CD4-positive, alpha-beta T cell treated with Interleukin-21 for 1 hour (primary cell): ENCODE measurements at places on chromosomes 12 and 14.

DNA sequence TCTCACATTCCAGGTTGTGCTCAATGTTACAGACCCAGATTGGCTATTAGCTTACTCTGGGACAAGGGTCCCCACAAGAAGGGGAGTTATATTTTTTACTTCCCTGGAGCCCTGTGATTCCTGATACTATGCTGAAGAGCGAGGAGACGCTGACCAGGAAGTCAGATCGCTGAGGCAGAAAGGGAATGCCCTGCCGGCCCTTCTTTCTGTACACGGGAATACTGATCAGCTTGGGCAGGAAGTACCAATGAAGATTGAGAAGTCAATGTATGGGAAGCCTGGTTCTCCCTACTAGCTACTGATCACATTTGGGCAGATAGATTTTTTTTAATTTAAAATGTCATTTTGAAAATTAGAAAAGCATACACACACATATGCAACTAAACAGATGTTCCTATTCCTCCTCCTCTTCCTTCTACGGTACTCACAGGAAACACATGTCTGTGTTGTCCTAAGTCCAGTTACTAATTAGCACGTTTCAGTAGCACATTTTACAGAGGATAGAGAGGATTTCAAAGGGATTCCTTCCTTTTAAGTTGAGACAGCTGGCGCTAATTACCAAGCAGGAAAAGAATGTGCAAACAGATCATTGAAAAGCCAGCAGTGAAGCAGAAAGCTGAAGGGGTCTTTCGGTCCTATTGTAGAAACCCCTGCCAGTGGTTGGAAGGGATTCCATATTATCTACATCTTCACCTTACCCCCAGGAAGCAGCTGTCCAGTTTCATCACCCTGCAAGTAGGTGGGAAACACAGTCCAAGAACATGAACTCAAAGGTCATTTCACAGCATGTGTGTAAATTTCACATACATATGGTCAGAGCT, 292.4 kb downstream of the DUSP6 start:
- DNase-seq, result no peak

- no peak for DNase-seq
Observed at GRCh38 chr14:104031384-104031783, 54.1 kb upstream of the ASPG start.

DNA sequence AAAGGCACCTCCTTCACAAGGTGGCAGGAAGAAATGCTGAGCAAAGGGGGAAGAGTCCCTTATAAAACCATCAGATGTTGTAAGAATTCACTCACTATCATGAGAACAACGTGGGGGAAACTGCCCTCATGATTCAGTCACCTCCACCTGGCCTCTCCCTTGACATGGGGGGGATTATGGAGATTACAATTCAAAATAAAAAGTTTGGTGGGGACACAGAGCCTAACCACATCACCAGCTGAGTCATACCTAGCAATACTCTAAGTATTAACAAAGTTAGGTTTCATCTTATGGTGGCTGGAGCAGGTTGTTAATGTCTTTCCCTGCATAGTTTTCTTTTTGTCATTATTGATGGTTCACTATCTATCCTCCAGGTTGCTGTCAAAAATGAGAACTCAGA, 113.2 kb upstream of the PPFIA2 start:
- no peak for DNase-seq

DNA sequence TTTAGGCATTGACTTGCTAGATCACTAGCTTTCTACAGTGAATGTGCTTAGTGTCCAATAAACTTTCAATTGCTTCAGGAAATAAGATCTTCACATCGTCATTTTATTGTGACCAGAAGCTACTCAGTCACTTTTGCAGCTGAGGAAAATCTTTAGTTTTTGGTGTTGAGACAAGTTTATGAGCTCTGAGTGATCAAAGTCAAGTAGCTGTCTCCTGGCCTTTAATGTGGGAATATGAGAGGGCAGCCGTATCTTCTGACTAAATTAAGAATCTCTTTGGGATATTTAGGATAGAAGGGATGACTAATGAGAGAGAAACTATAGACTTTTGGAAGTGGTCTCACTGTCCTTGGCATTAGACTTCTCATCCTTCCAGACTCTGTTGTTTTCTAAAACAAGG, 21.6 kb downstream of the MSRB3 start:
- no peak for DNase-seq

DNA sequence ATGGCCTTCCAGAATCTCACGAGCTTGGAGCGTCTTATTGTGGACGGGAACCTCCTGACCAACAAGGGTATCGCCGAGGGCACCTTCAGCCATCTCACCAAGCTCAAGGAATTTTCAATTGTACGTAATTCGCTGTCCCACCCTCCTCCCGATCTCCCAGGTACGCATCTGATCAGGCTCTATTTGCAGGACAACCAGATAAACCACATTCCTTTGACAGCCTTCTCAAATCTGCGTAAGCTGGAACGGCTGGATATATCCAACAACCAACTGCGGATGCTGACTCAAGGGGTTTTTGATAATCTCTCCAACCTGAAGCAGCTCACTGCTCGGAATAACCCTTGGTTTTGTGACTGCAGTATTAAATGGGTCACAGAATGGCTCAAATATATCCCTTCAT, 92.2 kb downstream of the FLRT2 start:
- no peak for DNase-seq

DNA sequence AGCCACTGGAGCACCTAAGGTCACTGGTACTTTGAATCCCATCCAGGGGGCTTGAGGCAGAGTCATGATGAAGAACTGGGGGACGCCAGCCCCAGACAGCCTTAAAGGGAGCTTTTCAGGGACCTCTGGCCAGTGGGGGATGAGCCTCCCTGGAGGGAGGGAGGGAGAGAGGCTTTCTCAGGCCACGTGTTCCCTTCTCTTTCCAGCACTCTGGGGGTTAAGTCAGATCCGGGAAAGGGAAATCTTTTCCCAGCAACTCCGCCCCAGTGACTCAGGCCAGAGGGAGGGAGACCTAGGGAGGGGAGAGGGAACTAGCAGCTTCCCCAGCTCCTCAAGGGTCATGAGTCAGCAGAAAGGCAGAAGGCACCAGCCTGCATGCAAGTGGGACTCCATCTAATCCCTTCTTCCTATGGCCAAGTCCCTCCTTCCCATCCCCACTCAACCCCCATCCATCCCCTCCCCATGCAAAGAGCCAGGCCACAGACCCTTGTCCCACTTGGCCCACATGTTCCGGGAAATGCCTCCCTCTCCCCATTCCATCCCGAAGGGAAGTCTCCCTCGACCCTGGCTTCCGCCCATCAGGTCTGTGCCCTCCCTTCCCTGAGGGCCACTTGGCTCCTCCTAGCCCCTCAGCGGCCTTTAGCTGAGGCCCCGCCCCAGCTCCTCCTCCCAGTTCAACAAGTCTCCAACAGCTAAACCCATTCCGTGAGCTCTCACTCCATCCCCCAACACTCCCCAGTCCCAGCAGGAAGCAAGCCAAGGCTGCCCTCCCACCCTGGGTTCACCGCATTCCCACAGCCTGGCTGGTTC, 5.6 kb downstream of the TNFRSF1A start:
- peak; percentile 54 for DNase-seq

DNA sequence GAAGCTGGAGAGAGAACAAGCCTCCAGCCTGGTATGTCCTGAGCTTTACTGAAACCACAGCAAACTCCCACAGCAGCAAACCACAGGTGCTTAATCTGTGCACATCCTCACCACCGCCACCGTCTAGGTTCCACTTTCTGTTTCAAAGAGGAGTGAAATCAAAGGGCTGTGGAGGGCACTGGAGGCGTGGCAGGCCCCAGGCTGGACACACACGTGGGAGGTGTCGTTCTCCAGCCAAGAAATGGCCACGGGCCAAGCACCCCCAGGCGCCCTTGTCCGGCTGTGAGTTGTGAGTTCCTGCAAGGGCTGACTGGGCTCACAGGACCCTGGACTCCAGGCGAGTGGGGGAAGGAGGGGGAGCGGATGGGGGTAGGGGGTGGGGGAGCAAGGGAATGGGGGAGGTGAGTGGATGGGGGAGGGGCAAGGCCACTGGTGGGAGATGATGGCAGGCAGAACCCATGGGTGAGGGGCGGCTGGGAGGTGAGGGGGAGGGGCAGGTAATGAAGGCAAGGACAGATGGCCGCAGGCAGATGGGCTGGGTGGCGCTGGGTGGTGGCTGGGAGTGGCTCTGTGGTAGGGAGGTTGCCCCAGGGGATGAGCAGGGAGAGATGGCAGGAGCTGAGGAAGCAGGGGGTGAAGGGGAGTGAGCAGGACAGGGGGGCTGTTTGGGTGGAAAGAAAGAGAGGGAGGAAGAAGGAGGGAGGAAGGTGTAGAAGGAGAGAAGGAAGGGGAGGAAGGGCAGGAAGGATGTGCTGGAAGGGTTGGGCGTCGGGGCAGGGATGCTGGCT, 86.7 kb downstream of the NCOR2 start:
- peak; percentile 49 for DNase-seq
